Calu3 (cell line): ENCODE measurements at places on chromosomes 5 and 9. TPM values are rescaled to one million over a fixed set of nuclear protein-coding genes. Genes with fewer than 3 reads are reported as not detected.

- no peak for DNase-seq
Measured at GRCh38 chr9:130128251-130128650, 44.0 kb upstream of the NCS1 start.

DNA sequence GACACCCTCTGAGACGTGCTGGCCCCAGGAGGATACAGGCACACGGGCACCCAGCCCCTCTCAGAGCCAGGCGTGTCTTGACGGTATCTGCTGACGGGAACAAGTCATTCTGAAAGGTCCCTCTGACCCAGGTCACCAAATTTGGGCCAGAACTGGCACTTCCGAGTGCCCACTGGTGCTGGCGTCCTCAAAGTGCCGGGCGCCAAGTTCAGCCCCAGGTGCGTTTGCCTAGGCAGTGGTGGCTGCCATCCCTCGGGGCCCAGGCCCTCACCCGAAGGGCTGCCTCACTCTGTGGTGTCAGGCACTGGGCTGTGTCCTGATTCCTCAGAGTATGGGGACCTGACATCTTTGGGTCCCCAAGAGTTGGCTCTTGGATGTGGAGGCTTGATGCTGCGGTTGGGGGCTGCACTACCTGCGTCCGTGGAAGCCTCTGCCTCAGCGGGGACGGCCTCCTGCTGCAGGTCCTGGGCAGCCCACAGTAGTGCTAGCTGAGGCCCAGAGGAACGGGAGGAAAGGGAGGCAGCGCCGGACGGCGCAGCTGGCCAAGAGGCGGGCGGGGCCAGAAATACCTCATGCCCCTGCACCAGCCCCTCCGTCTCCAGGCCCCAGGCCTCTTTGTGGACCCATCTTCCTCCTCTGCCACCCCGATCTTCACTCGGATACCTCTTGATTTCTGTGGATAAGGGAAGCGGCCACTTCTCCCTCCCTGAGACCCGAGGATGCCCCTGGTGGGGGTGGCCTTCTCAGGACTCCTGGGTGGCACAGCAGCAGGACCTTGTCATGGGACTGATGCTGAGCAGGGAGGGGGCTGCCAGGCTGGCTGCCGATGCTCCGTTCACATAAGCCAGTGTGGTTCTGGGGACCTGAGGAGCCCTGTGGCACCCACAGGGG is 109.4 kb upstream of the LMX1B start:
- DNase-seq: no peak

DNA sequence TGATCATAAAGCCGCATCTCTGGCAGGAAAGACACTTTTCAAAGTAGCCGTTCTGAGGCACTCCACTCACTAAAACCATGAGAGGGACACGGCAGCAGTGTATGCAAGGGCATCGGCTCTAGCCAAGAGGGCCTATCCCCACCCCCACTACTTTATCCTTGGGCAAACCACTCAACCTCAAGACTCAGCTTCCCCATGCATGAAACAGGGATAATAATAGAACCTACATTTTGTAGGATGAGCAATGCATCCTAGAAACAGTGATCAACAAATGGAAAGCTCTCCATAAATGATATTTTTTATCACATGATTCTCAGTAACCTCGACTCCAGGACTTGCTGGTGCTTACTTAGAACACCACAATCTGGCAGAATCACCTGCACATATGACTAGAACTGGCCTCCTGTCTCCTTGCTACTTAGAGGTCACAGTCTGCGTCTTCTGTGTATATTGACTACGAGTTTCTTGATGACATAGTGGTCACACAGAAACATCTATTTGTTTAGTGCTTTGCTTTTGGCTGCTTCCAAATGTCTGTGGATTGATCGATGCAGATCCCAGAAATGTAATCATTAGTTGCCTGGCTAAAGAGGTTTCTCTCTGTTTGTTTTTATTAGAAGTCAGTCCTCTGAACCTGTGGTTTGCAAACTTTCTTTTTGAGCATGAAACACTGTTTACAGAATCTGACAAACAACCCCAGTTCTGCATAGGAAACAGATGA is 102.1 kb downstream of the LHFPL2 start:
- no peak for DNase-seq

- no peak for DNase-seq
Measured at GRCh38 chr9:84412654-84413053, 72.1 kb upstream of the SLC28A3 start.

DNA sequence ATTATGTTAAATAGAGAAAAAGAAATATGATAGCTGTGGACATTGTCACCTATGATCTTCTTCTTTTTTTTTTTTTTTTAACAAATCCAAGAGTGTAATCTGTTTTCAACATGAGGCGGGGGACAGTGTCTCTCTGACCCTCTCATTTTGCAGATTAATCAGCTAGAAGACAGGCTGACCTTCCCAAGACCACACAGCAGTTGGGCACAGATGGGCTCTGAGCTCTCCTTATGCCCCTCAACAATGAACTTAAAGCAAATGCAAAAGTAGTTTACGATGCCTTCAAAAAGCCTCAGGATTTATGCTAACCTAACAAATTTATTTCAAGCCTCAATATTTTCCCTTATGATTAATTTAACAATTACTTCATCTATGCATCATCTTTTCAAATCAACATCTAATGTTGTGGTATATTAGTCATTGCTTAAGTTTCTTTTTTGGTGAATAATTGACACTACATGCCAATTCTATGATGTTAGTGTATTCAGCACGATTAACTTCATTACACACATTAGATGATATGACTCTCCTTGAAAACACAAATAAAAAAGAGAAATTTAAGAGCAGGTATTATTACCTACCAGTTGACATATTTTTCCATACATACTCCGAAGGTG is 7.4 kb downstream of the NFIL3 start:
- no peak for DNase-seq

DNA sequence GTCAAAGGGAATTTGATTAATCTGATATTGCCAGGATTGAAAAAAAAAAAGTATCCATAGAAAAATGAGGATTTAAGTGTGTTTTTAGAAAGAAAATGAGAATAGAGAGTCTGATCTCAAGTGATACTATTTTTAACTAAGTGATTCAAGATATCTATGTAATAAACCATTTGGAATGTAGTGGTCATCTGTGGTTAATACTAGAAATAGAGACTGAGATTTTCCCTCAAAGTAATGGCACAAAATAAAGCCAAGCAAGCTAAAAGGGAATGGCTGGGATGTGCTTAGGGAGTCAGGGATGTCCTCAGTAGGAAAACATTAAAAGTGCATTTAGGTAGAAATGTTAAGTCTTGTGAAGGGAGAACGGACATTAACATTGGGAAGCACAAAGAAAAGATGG is 90.6 kb downstream of the FBXO4 start:
- no peak for DNase-seq

DNA sequence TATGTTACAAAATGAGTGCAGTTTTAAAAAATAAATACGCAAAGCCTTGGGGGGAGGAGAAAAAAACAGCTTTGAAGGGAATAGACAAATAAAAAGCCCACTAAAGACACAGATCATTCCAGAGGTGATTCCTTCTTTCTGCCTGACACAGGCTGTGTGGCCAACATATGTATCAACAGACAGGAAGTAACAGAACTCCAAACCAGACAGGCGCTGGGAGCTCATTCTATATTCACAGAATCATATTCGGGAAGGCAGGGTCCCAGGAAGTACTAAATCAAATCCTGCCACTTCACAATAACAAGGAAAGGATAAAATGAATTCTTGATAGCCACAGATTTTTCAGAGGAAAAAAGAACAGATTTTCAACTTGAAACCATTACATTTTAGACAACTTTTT is 62.1 kb downstream of the SEMA5A start:
- no peak for DNase-seq

DNA sequence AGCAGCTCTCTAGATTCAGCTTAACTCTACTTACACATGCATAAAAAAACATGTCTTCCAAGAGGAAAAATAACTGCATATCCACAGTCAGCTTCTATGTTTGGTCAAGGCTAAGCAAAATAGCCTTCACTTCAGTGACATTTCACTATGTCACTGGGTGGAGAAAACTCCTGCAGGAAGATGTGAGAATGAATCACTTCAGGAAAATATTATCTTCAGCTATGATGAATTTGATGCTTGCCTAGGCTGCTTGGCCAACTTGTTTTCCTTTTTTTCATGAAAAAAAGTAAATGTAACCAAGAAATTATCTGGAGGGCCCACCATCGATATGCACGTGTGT is 143.0 kb upstream of the ZNF608 start:
- DNase-seq: no peak

DNA sequence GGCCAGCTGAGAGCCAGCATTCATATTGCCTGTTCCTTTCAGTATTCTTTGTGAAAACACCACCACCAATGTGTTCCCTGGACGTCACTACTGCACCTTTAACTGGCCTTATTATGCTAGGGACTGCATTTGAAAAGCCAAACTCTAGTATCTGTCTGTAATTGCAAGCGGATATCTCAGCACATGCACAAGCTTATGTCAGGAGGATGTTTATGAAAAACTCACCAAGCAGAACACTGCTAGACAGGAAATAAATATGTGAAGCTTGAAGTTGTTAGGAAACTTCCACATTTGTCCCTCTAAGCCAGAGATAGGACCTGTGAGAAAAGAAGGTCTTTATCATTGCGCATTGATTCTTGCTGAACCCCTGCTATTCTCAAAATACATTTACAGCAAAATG is 135.4 kb upstream of the CCDC152 start:
- DNase-seq: no peak

GRCh38 chr9:37033682-37034304 is at the start of gene PAX5:
TSS of gene PAX5 (minus strand) at chr9:37034268. CDS start at chr9:37034031, 237 bp downstream.
- no peak for DNase-seq

DNA sequence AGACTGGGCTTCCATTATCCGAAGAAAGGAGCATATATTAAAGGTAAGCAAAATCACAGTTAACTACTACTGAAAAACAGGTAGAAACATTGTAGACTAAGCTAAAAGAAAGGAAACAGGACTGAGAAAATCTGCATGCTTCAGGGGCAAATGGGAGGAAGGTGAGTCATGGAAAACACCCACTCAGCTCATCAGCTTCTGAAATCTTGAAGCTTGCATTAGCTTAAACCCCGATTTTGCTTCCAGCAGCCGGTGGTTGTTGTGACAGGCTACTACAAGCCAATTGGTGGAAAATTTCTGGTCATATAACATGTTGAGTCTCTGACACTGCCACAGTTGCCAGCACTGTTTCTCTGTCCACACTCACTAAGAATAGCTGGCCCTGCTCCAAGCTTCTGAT is 179.6 kb upstream of the PUM3 start:
- DNase-seq: no peak

- DNase-seq: no peak
Measured at GRCh38 chr9:137738703-137739102, 119.9 kb downstream of the EHMT1 start.

GRCh38 chr5:125992050-125992449 is 431.2 kb upstream of the GRAMD2B start:
- no peak for DNase-seq

DNA sequence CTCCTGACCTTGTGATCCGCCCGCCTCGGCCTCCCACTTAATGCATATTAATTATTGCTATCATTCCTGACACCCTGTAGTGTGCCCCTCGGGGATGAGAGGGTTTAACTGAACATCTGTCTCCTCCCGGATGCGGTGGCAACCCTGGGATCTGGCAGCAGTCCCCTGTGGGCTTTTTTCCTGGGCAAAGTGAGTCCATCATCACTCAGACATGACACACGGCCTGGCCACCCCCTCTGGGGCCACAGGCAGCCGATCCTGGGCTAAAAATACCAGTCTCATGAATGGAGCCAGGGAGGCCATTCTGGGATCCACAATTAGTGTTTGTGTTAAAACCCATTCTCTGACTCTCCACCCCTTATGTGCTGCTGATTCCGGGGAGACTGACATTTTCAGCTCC is 161.2 kb downstream of the RGS3 start:
- no peak for DNase-seq

GRCh38 chr5:131640043-131640856 is 5.2 kb upstream of the RAPGEF6 start:
- DNase-seq: no peak

- no peak for DNase-seq
Measured at GRCh38 chr5:61177716-61178115, 15.4 kb upstream of the SMIM15 start.

Gene HTR1A
- total RNA-seq: not detected in 2 replicates

Gene MACIR
- total RNA-seq: 24.5 and 25.2 TPM in 2 replicates

Gene COL23A1
- total RNA-seq: not detected in 2 replicates

Gene HTR4
- total RNA-seq: not detected in 2 replicates

Gene SH2D3C
- total RNA-seq: not detected in 2 replicates

Gene CDH9
- not detected in 2 replicates for total RNA-seq

Gene ORM2
- total RNA-seq: not detected in 2 replicates
